T-helper 17 cell (primary cell): ENCODE measurements at places on chromosomes 5 and 9. TPM values are rescaled to one million over a fixed set of nuclear protein-coding genes. Genes with fewer than 3 reads are reported as not detected.

DNA sequence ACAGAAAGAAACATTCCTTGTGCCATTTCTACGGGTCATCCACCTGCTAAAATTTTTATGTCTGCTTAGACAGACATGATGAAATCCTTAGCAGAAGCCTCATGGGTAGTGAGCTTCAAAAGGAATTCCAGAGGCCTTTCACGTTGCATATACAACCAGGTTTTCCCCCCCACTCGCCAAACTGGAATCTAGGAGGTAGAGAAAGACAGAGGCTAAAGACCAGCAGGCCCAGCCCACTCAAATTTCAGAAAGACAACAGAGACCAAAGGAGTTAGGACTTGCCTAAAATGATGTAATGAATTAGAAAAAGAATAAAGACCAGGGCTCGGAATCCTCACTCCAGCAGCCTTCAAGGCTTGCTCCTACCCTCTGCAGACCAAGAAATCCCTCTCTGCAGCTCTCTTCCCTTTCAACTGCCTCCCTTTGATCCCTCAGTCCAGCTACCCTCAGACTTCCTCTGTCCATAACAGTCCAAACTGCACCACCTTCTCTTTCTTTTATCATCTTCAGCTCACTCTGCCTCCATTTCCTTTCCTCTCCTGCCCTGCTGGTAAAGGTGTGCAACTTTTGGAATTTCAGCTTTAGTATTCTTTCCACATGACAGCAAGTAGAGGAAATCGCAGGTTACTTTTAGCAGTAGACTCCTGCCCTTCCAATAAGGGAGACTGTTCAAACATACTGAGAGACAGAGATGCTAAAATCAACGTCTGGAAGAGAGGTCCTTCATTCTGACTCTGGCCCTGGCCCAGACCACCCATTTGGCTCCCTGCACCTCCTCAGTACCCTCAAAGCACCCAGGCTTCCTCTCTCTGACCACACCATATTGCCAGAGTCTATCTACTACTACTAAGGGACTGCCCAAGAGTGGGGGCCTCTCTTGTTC lies 8.9 kb downstream of the B4GALT1 start:
- peak overlapping the region; percentile 99 for H3K27ac ChIP-seq
- peak overlapping the region; percentile 98 for H3K4me3 ChIP-seq
- no peaks in the 10 kb centered on the region for H3K27me3 ChIP-seq
- peaks cover 75% of the 10 kb centered on the region for H3K4me1 ChIP-seq
- no peak for DNase-seq

GRCh38 chr5:136193322-136193935 lies 467 bp upstream of the SMIM32 start:
- no peak overlapping the region for H3K4me3 ChIP-seq
- peaks cover 2% of the 10 kb centered on the region for H3K4me1 ChIP-seq
- peaks cover 81% of the 10 kb centered on the region for H3K27me3 ChIP-seq
- DNase-seq, result no peak
- peaks cover 4% of the 10 kb centered on the region for H3K36me3 ChIP-seq
- H3K27ac ChIP-seq, result no peak overlapping the region

- no peak within 1 kb of the TSS for H3K27ac ChIP-seq
- H3K27me3 ChIP-seq, result peaks cover 49% of the 10 kb centered on the region
- peaks cover 13% of the 10 kb centered on the region for H3K4me1 ChIP-seq
Observed at GRCh38 chr5:135834639-135835529, at the start of gene SLC25A48. SLC25A48 (plus strand) TSS chr5:135834663; CDS start chr5:135834848, 185 bp downstream.

SLC1A3 gene
- total RNA-seq, result not detected

DNA sequence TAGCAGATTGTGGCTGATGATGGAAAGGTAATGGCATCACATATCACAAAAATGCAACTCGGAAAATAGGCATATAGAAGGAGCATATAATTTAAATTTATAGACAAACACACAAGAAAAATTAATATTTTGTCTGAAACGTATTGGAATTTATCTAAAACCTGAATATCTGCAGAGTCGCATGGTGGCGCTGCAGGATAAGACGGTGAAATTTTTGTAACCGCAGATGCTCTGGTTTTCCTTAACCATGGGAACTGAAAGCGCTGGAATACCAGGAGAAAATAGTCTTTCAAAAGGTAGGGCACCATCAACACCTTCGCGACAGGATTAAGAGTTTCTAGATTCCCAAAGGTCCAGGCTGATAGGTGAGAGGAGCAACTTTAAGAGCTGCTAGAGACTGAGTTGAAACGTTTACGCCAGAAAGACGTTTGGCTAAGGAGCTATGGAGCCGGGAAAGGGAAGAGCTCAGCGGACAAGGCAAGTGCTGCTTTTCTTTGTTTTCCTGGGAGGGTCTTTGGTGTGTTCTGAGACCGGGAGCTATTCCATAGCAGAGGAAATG lies 11.0 kb upstream of the PCDHB15 start:
- H3K4me1 ChIP-seq, result no peaks in the 10 kb centered on the region
- peaks cover under 1% of the 10 kb centered on the region for H3K27me3 ChIP-seq
- DNase-seq, result no peak

- no peak overlapping the region for H3K27ac ChIP-seq
- no peaks in the 10 kb centered on the region for H3K27me3 ChIP-seq
- no peak overlapping the region for H3K4me3 ChIP-seq
- peaks cover 11% of the 10 kb centered on the region for H3K36me3 ChIP-seq
Observed at GRCh38 chr9:7791394-7791793, 8.2 kb downstream of the DMAC1 start.

GDA gene
- total RNA-seq, result not detected
